ENCODE measurements at places on chromosomes 6 and 20.

DNA sequence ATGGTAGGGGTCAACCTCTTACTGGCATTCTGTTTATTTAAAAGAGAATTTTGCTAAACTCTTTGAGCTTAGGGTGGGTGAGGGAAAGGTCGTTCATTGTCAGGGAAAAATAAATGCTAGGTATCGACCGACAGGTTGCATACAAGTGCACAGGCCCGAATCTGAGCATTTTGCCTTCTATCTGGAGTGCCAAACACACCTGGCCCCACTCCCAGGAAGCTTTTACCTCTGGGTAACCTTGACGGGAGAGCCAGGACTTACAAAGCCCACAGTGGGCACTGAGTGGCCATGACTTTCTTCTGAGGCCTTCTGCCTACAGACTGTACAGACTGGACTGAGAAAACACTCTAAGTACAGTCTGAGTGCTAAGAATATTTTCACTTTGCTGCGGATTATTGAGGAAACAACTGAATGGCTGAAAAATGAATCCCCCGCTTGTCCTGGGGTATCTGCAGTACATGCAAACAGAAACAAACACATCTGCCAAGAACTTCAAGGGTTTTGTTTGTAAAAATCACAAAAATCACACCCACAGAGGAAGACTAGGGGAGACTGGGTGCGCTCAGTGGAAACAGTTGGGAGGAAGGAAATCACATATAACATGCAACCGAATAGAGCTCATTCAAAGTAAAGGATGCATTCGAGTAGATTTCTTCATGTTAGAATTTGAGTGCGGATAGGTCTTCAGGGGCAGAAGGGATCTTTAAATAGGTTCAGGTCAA, 152.8 kb downstream of the NFATC2 start:
- DNase-seq: no peak

- no peak for DNase-seq
Observed at GRCh38 chr20:15642109-15642508, 931.1 kb downstream of the KIF16B start.

- no peak for DNase-seq
Observed at GRCh38 chr6:62746968-62747367, 460.9 kb upstream of the KHDRBS2 start.

DNA sequence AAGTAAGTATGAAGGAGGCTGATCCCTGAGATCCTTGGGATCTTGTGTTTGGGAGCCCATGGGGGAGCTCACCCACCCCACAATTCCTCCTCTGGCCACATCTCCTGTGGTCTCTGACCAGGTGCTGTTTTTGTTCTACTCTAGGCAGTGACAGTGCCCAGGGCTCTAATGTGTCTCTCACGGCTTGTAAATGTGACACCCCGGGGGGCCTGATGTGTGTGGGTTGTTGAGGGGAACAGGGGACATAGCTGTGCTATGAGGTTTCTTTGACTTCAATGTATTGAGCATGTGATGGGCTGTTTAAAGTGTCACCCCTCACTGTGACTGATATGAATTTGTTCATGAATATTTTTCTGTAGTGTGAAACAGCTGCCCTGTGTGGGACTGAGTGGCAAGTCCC, 2.8 kb downstream of the HLA-G start:
- no peak for DNase-seq

- DNase-seq: no peak
Observed at GRCh38 chr6:28635547-28636158, 110.0 kb downstream of the GPX5 start.

GRCh38 chr6:113187661-113188060, 669.5 kb upstream of the MARCKS start:
- no peak for DNase-seq

DNA sequence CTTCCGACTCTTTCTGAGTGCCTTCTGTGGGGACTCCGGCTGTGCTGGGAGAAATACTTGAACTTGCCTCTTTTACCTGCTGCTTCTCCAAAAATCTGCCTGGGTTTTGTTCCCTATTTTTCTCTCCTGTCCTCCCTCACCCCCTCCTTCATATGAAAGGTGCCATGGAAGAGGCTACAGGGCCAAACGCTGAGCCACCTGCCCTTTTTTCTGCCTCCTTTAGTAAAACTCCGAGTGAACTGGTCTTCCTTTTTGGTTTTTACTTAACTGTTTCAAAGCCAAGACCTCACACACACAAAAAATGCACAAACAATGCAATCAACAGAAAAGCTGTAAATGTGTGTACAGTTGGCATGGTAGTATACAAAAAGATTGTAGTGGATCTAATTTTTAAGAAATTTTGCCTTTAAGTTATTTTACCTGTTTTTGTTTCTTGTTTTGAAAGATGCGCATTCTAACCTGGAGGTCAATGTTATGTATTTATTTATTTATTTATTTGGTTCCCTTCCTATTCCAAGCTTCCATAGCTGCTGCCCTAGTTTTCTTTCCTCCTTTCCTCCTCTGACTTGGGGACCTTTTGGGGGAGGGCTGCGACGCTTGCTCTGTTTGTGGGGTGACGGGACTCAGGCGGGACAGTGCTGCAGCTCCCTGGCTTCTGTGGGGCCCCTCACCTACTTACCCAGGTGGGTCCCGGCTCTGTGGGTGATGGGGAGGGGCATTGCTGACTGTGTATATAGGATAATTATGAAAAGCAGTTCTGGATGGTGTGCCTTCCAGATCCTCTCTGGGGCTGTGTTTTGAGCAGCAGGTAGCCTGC, 4.8 kb downstream of the PIM1 start:
- DNase-seq: no peak

- DNase-seq: peak; percentile 89
Observed at GRCh38 chr20:43955062-43955749, 40.6 kb downstream of the TOX2 start.

DNA sequence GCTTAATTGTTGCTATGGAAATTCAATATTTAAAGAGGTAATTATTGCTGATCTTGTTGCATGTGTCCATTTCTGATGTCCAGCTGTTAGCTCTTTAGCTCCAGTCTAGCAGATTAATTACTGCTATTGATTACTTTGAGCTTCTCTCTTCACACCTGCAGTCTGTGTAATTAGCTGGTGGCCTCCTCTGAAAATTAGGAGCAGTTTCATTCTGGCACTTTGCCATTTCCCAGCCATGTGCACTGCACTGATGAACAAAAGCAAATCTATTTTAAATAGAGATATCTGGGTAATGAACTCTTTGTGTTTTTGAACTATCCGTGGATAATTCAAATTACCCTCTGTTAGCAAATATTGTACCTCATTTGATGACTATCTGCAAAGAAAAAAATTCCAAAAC, 275.9 kb downstream of the RNF144B start:
- no peak for DNase-seq

DNA sequence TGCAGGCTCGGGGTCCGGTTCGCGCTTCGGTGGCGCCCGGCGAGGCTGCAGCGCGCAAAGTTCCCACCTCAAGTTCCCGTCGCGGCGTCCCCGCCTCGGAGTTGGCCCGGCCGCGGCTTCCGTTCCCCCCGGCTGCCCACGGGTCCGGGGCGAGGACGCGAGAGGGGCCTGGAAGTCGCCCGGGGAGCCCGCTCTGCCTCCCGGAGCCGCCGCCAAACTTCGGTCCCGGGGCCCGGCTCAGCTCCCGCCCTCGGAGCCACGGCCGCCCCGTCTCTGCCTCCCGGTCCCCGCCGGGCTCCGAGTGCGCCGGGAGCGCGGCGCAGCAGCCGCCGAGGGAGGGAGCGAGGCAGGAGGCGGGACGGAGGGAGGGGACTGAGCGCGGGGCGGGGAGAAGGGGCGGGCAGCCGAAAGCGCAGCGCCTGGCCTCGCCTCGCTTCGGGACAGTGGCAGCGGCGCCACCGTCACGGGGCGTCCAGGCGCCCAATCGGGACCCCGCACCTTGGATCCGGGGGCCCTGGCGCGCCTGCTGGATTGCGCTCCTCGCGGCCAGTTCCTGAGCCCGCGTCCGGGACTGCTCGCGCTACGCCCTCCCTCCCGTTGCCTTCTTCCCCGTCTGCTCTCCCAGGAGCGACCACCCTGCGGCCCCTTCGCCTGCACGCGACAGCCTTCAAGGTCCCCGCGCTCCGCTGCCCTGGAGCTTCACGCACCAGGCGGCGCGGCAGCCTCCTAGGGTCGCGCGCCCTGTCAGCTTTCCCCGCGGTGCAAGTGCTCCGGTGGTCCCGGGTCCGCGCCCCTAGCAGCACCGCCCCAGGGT, at the start of gene KCNG1:
KCNG1 (minus strand) TSS at position 305 of the 814 bp plus-strand sequence. CDS start 12,769 bp downstream, outside the sequence.
- peak; percentile 99 for DNase-seq

DNA sequence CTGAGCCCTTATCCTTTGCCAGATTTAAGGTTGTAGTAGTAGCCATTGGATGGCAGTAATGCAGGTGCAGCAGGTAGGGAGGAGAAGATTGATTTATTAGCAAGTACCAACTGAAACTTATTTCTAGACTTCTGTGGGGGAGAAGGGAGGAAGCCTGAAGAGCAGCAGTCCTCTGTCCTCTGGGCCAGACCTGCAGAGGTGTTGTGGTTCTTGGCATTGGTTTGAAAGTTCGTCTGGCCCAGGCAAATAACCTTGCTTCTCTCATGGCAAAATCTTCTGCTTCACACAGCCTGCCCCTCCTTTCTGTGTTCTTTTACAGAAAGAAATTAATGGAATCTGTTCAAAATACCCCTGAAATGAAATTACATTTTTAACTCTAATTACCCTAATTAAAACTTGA, 24.5 kb downstream of the RALY start:
- no peak for DNase-seq

DNA sequence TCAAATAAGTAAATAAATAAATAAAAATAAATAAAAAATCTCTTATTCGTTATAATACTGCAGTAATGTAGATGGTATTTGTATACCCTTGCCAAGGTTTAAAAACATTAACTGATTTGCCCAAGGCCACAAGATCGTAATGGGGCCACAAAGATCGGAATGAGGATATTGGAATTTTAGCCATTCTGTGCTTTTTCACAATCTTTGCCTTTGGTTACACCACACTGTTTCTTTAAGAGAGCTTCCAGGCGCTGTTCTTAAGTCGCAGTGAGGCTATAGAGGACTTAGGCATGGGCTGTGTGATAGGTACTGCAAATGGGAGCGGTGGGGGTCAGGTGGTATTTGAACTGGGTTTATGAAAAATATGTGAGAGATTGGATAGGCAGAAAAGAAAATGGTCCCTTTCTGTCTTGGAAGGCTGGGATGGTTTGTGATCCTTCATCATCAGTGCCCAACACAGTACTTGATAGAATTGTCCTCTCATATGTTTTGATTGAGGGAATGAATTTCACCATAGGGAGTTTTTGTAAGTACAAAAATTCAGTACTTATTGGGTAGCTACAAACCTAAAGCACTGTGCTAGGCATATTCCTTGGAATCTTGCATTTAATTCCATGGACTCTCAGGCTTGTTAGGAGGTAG, 1.4 kb downstream of the NUS1 start:
- no peak for DNase-seq

DNA sequence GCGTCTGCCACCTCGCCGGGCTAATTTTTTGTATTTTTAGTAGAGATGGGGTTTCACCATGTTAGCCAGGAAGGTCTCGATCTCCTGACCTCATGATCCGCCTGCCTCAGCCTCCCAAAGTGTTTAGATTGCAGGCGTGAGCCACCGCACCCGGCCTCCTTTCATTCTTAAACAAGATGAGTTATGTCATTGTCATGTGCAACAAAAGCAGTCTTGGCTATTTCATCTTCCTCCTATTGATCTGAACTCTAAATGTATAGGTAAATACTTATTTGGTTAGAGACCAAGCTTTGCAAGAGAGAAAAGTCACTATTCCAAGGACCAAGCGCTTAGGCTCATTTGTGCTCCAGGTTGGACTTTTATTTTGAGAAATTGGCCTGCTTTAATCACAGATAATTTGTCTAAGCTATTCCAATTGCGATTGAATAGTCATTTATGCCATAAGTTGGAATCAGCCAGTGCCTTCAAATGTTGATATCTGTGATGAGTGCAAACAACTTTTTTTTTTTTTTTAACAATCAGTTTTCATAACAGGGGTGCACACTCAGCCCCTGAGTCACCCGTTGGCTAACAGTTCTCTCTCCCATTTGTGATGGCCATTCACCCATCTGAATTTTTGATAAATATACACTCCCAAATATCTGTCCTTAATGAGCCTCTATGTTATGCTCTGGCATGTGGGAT, 167.3 kb downstream of the BCAS1 start:
- DNase-seq: no peak

- DNase-seq: no peak
Observed at GRCh38 chr6:2213086-2213485, 32.3 kb downstream of the GMDS start.

DNA sequence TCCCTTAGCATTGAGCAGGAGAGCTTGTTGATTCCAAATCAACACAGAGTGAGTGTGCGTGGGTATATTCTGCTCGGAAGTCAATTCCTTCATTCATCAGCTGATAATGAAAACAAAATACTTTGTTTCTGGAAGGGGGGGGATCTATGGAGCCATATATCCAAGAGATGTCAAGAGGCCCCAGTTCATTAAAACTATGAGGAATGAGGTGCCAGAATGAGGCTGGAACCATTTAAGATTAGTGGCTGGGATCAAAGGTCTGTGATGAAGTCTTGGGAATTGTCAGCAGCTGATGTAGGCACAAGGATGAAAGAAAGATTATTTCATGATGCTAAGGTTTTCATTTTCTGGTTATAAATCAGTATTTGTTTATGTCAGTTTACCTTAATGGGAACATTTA, 30.5 kb upstream of the PLEKHG1 start:
- DNase-seq: no peak

DNA sequence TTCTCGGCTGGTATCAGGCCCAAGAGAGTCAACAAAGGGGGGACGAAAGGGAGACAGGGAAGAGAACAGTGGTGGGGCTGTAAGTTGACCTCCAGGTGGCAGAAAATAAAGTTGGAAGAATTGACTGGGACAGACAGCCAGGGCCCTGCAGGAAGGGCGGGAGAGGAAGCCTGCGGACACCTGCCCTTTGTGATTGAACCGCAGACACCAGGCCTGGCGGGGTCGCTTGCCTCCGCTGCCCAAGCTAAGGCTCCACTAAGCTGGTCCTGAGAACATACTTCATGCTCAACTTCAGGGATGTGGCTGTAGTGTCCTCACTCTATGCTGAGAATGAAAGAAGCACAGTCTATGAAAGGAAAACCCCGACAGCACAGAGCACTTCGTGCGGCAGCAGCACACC, 53.8 kb downstream of the RPP40 start:
- DNase-seq: no peak

- DNase-seq: no peak
Observed at GRCh38 chr6:18692929-18693685, 306.0 kb downstream of the RNF144B start.

- DNase-seq: no peak
Observed at GRCh38 chr6:118502169-118502568, 45.9 kb upstream of the PLN start.

GRCh38 chr6:166365806-166366205, 16.9 kb downstream of the MPC1 start:
- no peak for DNase-seq

GRCh38 chr6:111207141-111207858, 120.0 kb downstream of the SLC16A10 start:
- no peak for DNase-seq

DNA sequence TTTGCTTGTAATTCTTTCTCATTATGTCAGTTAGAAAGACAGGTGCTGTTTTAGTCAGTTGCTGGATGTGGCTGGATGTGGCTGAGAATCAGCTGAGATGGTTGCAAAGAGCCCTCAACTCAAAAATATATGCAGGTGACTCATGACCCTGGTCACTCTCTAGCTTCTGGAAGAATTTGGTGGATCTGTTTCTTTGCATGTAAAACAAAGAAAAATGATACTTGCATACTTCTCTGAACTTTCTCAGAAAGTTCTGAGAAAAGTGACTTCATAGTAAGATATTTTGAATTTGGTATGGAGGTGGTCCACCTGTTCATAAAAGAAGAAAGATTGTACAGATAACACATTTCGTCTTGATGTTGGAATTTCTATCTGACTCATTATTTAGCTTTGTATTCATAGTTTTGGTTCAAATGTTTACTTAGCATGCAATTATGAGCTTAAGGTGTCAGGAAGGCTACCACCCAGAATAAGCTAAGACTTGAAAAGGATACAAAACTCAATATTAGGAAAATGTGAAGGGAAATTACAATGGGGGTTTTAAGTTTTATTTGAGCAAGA, 163.2 kb upstream of the OLIG3 start:
- DNase-seq: no peak
